ENCODE measurements at places on chromosomes 12 and 14.

DNA sequence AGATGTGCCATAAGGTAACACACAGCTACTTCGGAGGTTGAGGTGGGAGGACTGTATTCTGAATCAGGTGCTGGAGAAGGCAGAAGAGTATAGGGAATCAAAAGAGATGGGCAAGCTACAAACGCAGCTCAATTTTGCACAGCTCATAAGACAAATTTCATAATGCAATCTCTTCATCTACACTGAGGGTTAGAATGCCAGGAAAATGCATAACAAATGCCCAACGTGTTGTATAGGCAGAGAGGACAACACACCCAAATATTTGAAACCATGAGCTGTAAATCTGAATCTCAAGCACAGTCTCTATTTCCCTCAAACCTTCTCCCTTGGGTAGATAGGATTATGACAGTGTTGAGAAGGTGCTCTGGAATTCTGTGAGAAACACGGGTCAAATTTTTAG lies 263.1 kb upstream of the FOXN3 start:
- no peak for DNase-seq

GRCh38 chr12:54588110-54588889 lies at the start of gene PPP1R1A:
PPP1R1A (minus strand) TSS chr12:54588659; CDS start chr12:54588488, 171 bp downstream.
- no peak for DNase-seq

DNA sequence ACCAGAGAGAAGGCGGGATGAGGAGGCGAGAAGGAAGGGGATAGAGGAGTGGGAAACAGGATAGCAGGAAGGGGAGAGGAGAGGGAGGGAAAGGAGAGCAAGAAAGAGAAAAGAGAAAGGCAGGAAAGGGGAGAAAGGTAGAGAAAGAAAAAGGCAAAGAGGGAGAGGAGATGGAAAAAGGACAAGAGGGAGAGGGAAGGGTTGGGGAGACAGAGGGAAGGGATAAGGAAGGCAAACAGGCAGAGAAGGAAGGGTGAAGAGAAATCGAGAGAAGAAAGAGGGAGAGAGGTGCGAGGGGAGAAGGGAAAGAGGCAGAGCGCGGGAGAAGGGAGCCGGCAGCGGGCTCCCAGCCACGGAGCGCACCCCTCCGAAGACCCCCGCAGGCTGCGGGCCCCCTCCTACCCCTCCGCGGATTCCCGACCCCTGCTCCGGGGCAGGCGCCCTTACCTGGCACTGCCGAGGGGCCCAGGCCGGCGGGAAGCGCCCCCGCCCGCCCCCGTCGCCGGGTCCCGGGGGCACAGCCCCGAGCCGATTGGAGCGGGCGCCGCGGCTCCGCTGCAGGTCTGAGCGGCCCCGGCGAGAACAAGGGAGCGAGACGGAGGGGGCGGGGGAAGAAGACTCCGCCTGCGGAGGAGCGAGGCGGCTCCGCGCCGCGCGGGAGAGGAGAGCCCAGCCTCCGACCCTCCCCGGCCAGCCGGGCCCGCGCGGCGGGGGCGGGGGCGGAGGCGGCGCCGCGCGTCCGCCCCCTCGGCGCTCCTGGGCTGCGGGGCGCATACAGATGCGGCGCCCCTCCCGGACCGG lies at the start of gene CDH24:
CDH24 (minus strand) TSS at position 565 of the 801 bp plus-strand sequence. CDS start 1,787 bp downstream, outside the sequence.
- DNase-seq = no peak

GRCh38 chr14:85444635-85445034 lies 85.3 kb upstream of the FLRT2 start:
- peak; percentile 39 for DNase-seq

- no peak for DNase-seq
Measured at GRCh38 chr14:75049731-75050201, 1.5 kb downstream of the MLH3 start.

- no peak for DNase-seq
Measured at GRCh38 chr12:34400986-34401658, 378.8 kb downstream of the ALG10 start.

GRCh38 chr14:95300002-95300696 lies 19.6 kb downstream of the CLMN start:
- peak; percentile 30 for DNase-seq

GRCh38 chr12:18139254-18139653 lies 49.3 kb upstream of the RERGL start:
- DNase-seq = no peak

DNA sequence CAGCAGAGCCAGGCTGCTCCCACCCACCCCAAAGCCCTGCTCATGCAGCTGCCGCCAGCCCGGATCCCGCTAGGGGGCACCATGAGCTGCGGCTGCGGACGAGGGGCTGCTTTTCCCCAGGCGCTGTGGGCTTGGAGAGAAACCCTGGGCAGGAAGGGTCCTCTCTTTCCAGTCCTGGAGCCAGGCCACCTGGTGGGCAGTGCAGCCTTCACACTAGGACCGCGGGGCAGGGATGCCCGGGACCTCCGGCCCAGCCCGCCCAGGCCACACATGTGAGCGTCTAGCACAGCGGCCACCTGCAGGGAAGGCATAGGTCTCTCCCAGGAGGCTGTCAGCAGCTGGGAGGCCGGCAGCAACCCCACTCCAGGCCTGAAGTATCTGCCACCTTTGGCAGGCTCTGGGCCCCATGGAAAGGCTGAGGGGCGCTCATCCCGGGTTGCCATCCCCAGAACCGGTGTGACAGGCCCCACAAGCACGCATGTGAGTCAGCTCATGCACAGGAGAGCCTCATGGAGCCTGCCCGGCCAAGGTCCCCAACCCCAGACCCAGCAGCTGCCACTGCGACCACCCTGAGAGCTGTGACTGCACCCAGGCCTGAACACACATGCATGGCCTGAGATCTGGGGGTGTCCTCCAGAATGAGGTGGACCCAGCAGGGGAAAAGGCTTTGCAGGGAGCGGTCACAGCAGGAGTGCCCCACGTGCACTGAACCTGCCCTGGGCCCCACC lies 280.0 kb upstream of the RTL1 start:
- DNase-seq = no peak

- no peak for DNase-seq
Measured at GRCh38 chr12:124318278-124319020, 23.6 kb downstream of the RFLNA start.

GRCh38 chr12:47894068-47894467 lies 10.7 kb downstream of the VDR start:
- no peak for DNase-seq

DNA sequence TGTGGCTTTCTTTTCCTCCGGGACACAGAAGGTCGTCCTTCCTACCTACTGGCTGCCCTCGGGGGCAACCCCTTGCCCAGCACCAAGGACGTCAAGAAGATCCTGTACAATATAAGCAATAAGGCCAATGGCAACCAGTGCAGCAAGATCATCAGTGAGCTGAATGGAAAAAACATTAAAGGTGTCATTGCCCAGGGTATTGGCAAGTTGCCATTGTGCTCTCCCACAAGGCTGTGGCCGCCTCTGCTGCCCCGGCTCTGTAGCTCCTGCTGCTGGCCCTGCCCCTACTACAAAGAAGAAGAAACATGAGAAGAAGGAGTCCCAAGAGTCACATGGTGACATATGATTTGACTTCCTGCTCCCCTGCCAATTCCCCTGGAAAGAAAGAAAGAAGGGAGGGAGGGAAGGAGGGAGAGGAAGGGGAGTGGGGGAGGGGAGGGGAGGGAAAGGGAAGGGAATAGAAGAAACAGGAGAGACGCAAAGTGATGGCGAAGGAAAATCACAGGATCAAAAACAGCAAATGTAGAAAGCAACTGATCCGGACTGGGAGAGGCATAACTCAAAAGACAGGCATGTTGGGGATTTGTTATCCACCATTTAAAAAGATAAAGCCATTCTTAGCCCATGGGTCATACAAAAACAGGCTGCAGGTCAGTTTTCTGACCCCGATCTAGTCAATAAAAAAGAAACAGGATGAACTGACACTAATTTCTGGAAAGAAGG lies 61.3 kb upstream of the RESF1 start:
- DNase-seq = no peak

GRCh38 chr12:6373022-6373787 lies 2.2 kb downstream of the SCNN1A start:
- DNase-seq = peak; percentile 29

DNA sequence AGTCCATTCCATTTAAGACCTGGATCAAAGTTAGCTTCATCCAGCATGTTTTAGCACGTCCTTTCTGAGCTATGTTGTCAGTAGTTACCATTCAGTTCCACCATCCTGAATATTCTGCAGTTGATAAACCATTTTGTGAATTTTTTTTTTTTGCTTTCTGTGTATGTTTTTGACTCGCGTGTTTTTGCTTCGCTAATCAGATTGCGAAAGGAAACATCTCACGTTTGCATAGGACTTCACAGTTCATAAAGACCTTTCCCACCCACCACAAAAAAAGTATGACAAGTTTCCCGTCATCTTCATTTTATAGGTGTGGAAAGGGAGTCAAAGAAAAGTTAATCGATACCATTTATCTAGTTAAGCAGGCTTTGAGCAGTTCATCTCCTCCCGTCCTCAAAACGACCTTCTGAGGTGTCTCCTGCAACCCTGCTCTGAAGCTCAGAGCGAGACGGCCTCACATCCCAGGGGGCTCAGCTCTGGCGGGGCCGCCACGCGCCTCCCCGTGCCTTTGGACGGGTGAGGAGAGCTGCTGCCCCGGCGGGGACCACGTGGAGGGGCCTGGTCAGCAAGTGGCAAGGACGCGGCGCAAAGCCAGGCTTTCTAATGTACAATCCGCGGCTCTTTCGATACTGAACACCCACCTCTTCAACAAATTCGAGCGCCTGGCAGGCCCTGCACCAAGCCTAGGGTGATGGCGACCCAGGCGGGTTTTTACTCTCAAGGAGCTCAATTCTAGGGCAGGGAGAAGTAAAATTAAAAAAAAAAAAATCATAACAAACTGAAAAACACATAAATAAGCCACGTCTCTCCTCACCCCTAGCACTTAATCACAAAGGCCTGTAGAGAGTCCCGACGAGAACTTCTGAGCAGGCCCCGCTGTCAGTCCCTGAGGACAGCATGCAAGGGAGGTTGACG lies 988 bp upstream of the TMEM263 start:
- DNase-seq = no peak

DNA sequence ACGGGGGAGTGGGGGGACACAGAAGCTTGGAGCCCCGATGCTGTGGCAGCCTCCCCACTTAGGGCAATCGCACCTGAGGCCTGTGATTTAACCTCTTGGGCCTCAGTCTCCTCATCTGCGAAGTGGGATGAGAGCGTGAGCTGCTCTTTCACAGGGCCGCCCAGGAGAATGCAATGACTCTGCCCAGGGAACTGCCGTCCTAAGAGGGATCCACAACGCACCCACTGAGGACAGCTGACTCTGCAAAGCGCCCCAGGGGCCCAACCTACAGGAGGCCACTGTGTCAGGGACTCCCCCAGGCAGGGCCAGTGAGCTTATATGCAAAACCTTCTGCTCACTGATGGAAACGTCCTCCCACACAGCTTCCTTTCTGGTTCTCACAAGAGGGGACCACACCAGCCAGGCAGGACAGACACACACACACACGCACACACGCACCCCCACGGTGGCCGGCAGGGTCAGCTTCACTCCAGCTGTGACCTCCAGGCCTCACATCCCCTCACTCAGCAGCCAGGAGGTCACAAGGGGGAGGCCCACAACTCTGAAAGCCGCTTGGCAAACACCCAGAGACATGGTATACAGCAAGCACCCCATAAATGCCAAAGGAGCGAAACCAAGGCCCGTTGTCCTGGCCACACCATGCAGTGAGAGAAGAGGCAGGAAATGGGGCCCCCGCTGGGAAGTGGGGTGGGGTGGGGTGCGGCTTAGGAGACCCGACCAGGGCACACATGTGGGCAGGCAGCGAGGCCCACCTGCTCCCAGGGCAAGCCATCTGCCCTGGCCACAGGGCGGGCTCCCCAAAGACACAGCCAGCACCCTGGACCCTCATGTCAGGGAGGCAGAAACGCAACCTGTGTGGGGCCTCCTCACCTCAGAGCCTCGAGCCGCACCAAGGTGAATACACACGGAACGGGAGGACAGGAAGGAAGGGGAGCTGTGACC lies 73.3 kb downstream of the NCOR2 start:
- DNase-seq = no peak

DNA sequence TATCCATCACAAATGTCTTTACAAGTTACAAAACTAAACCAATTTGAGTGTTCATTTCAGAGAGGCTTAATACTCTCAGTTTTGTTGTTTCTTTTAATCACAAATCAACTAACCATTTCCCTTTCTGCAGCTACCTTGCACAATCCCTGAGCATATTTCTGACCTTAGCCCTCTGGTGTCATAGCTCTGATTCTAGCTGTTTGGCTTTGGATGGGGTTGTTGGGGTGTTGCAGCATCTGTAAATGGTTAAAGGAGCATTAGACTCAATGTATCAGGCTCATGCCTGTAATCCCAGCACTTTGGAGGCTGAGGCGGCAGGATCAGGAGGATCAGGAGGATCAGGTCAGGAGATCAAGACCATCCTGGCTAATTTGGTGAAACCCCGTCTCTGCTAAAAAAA lies 461.4 kb downstream of the NRXN3 start:
- DNase-seq = no peak

GRCh38 chr14:22375321-22375930 lies 213.6 kb downstream of the DAD1 start:
- DNase-seq = peak; percentile 47

DNA sequence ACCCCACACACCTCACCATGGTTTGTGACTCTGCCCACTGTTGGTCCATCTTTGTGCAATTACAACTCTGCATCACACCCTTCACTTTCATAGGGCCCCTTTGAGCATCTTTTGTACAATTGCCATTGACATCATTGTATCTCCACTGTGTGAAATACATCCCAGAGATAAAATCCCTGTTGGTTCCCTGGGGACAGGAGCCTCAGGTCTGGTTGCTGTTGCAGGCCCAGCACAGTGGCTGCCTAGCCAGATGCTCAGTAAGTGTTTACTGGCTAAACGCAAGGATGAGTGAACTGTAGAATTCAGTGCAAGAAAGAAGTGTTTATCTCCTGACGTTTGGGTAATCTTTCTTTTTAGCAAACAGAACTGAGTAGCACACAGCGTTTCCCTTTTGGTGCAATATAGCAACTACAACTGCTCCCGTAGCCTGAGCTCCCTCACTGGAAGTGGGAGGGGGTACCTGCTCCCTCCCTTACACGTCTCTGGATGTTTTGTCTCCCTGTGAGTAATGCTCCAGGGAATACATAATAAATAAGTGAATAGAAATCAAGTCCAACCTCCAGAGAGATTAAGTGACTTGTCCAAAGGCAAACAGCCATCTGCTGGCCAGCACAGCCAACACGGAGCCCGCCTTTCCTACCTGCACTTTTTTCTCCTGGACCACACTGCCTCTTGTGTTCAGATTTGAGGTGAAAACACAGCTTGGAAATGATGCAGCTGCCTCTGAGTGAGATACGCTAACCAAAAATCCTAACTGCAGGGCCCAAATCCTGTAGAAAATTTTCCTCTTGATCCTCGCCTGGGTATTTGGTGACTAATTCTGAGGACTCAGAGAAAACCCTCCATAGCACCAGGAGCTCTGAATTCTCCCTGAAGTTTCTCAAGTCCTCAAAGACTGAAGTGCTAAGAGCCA lies 27.4 kb downstream of the GALNT16 start:
- DNase-seq = peak; percentile 8

DNA sequence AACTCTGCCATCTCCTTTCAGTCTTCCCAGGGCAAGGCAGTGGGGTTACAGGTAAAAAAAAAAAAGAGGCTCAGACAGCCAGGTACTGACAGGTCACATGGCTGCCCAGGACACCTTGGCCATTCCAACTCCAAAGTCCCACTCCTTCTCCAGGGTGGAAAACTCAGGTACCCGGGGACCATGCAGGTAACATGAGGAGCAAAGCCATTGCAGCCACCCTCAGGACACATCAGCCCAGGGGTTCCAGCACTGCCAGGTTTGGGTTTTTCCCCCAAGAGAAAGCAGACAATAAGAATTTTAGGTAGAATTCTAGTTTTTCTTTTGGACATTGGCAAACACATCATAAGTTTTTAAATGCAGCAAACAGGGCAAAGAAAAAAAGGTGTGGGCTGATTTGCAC lies 15.3 kb downstream of the FAM222A start:
- DNase-seq = no peak

GRCh38 chr12:101127521-101128219 lies 82.4 kb downstream of the SLC5A8 start:
- DNase-seq = no peak
